ENCODE measurements at places on chromosomes 5 and 9.
A peak's percentile ranks its signal among the peaks of the same experiment; 100 is the strongest.

- no peak for DNase-seq
Observed at GRCh38 chr5:118249386-118249785, 739.0 kb downstream of the DTWD2 start.

DNA sequence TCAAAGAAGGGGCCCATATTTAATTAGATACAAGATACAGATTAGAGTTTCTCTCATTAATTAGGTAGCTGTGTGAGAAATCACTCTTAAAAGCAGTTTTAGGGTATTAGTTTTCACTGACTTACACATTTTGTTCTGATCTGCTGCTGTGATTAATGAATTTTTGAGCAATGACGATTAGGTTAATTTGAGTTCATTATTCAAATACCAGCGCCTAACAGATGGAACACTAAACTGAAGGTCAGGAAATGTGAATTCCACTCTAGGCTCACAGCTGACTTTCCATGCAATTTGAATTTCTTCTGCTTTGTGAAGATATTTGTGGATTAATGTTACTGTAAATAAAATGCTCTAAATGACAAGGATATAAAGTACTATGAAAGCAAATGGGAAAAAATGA is 380.6 kb downstream of the ADGRV1 start:
- no peak for DNase-seq

- peak; percentile 84 for DNase-seq
Observed at GRCh38 chr5:144187699-144188294, 17.1 kb downstream of the KCTD16 start.

GRCh38 chr5:113246361-113246870 is 188.4 kb downstream of the TSSK1B start:
- DNase-seq, result no peak

- no peak for DNase-seq
Observed at GRCh38 chr5:27906931-27907601, 868.7 kb upstream of the CDH9 start.

- DNase-seq, result no peak
Observed at GRCh38 chr9:72353455-72354116, 11.4 kb downstream of the ZFAND5 start.

- DNase-seq, result peak; percentile 93
Observed at GRCh38 chr9:129143031-129143927, 32.1 kb downstream of the PTPA start.

- no peak for DNase-seq
Observed at GRCh38 chr9:2257248-2257929, 242.2 kb downstream of the SMARCA2 start.

- no peak for DNase-seq
Observed at GRCh38 chr5:95063492-95063891, 221.4 kb downstream of the MCTP1 start.

DNA sequence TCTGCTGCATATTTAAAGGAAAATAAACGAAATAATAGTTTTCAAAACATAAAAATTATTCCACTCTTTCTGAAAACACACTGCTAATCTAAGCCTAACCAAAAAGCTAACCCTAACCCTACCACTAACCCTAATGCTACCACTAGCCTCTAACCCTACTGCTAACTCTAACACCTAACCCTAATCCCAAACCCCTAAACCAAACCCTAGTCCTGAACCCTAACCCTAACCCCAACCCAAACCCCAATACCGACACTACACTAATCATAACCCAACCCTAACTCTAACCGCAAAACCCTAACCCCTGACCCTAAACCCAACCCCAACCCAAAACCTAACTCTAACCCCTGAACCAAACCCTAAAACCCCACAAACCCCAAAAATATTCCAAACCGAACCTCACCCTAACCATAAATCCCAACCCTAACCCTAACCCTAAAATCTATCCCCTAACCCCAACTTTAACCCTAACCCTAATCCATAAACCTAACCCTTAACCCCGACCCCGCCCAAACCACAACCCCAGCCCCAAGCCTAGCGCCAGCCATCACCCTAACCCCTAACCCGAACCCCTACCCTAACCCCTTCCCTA is 41.9 kb upstream of the PLEKHG4B start:
- no peak for DNase-seq

- no peak for DNase-seq
Observed at GRCh38 chr5:31952067-31952466, 222.1 kb downstream of the GOLPH3 start.

Measured in kidney (tissue), 22 donors.